ENCODE measurements at places on chromosomes 5 and 9.
A peak's percentile ranks its signal among the peaks of the same experiment; 100 is the strongest.

DNA sequence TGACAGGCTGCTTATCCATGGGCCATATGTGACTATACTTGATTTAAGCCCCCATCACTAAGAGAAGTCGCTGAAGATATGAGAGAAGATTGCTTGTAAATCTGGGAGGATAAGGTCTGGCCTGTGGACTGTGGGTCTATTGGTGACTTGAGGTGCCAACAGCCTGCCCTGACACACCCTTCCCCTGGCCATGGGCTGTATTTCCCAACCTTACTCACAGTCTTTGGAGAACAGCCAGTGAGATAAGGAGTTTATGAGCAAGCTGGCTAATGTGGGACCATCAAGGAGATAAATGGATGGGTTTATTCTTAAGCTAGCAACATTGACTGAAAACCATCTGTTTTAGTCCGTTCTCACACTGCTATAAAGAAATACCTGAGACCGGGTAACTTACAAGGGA, 231.3 kb downstream of the ZSWIM6 start:
- no peak for DNase-seq

DNA sequence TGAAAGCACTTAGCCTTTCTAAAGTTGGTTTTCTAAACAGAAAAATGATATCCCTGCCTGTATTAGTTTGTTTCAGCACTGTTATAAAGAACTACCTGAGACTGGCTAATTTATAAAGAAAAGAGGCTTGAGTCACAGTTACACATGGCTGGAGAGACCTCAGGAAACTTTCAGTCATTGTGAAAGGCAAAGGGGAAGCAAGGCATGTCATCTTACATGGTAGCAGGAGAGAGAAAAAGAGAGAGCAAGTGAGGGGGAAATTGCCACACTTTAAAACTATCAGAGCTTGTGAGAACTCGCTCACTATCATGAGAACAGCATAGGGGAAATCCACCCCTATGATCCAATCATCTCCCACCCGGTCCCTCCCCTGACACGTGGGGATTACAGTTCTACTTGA, 64.9 kb downstream of the FAM170A start:
- no peak for DNase-seq

- DNase-seq = no peak
Observed at GRCh38 chr9:86075132-86076109, 23.9 kb downstream of the GOLM1 start.

GRCh38 chr5:143752165-143752850, 59.7 kb upstream of the HMHB1 start:
- no peak for DNase-seq

DNA sequence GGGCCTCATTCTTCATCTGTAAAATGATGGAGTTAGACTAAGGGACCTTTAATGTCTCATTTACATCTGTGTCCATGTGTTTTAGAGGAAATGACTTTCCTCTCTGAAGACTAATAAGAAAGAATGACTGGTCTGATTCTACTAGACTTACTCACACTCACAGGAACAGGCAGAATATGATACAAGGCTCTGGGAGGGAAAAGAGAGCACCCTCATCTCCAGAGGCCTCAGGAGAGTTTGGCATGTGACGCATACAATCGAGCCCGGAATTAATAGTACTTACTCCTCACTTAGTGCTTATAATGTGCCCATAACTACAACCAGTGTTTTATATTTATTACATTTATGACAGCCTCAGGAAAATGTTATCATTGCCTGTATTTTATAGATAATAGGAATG, 608.7 kb downstream of the KCTD16 start:
- no peak for DNase-seq

GRCh38 chr9:131194762-131195161, 69.4 kb downstream of the NUP214 start:
- DNase-seq = no peak

DNA sequence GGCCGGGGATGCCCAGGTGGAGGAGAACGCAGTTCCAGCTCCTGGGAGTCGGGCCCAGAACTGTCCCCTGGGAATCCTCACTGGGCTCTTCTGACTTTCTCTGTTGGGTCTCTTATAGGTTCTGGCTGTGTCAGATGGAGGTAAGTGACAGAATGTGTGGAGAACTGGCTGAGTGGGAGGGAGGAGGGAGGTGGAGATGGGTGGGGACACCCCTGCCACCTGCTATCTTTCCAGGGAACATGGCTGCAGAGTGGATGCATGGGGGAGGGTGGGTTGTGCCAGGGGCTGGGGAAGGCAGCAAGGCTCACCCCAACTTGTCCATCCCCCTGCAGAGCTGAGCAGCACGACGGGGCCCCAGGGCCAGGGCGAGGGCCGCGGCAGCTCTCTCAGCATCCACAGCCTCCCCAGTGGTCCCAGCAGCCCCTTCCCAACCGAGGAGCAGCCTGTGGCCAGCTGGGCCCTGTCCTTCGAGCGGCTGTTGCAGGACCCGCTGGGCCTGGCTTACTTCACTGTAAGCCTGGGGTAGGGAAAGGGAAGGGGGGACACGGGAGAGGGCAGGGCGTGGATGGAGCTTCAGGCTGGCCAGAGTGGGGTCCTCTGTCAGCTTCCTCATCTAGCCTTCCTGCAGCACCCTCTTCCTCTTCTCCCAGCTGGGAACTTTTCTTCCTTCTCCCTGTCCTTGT, 8.3 kb downstream of the RGS14 start:
- DNase-seq = no peak

- no peak for DNase-seq
Observed at GRCh38 chr9:133914442-133915342, 77.4 kb downstream of the VAV2 start.

- DNase-seq = no peak
Observed at GRCh38 chr9:91427873-91428272, 4.2 kb upstream of the NFIL3 start.

DNA sequence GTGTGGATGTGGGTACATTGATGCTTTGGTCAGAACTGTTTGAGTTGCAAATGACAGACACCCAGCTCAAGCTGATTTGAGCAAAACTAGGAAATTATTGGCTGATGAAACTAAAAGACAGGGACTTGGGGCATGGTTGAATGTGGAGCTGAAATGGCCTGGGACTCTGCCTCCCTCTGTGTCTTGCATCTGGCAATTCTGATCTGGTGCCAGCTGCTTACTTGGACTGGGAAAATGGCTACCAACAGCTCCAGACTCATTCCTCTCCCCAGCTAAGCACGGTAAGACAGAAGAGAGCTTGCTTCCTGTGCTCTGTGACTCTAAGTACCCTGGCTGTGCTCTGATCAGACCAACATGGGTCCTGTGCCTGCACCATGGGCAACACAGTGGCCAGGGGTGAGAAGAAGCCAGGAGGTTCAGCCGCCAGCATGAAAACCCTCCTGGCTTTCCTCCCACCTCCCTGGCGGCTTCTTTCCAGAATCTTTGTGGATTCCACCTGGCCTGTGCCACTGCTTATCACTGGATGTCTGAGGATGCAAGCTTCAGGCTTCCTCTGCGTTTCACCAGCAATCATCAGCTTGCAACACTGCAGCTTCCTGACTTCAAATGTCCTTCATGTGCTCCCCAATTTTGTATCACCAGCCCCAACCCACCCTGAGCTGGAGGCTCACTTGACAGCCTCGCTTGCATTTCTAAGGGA, 44.1 kb downstream of the C5orf15 start:
- no peak for DNase-seq

DNA sequence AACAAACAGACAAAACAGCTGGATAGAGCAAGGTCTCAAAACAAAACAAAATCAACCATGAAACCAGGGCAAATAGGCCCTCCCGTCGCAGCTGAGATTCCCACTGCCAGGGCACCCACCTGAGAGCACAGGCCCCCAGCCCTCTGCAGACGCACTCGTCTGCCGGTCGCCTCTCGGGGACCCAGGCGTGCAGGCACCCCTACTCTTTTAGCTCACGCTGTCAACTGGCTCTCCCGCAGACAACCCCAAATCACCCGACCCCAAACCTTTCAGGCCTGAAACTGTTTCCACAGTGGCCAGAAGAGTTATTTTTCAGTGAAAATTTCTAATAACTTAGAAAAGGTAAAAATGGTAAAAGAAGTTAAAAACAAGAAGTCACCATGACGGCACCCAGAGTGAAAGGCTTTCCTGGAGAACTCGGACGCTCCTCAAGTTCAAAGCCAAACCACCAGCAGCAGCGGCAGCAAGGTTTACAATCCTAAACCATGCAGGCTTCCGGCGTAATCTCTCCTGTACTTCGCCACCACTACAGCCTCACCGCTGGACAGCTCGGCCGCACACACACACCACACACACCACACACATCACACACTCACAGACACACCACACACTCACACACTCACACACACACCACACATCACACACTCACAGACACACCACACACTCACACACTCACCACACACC, 1.9 kb upstream of the UBE2QL1 start:
- DNase-seq = no peak

- no peak for DNase-seq
Observed at GRCh38 chr9:98428454-98428853, 173.0 kb upstream of the TBC1D2 start.

- peak; percentile 80 for DNase-seq
Observed at GRCh38 chr9:3525836-3526164, at the start of gene RFX3. Gene RFX3 (minus strand): TSS chr9:3526001. CDS start chr9:3395588, 130,413 bp downstream.

DNA sequence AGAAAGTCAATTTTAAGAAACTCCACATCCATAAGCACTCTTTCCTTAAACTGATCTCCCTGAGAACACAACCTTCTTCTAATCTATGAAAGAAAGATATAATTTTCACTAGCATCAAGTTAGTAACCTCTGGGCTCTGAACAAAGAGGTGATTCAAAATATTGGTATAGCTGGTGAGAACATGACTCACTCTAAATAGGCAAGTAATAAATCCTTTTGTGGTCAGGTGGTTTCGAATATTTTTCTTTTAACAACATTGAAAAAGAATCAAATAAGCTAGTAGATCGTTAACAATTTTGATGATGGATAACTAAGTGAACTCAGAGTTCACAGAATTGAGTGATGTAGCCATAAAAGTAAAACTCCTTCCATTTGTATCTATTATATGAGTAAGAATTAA, 150.6 kb upstream of the IQGAP2 start:
- DNase-seq = no peak

DNA sequence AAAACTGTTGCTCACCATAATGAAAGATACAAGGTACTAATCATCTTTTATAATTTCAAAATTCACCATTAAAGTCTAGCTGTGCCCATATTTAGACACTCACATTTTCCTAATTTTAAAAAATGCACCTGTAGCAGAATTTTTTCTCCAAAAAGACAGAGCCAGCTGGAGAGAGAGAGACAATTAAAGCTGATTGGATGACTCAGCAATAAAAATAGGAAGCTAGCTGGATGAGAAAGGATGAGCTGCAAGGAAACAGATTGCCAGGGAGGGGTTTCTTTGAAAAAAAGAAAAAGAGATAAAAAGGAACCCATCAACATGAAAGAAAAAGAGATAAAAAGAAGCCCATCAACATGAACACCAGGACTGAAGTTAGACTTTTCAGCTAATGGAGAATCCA, 73.8 kb downstream of the HCN1 start:
- DNase-seq = no peak

DNA sequence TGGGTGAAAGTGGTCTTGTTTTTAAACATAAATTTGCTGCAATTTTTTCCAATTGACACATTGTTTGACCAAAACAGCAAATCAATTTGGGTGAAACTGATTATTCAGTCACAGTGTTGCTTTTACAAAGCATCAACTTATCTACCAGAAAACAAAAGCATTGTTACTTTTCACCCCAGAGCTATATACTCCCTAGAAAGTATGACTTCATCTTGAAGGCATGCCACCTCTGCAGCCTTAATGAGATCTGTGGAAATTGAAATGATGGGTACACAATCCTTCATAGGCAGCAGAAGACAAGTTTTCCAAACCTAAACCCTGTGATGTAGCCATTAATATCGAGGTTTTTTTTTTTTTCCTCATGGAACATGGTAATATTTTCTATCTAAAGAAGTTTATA, 615.9 kb downstream of the CHSY3 start:
- no peak for DNase-seq

DNA sequence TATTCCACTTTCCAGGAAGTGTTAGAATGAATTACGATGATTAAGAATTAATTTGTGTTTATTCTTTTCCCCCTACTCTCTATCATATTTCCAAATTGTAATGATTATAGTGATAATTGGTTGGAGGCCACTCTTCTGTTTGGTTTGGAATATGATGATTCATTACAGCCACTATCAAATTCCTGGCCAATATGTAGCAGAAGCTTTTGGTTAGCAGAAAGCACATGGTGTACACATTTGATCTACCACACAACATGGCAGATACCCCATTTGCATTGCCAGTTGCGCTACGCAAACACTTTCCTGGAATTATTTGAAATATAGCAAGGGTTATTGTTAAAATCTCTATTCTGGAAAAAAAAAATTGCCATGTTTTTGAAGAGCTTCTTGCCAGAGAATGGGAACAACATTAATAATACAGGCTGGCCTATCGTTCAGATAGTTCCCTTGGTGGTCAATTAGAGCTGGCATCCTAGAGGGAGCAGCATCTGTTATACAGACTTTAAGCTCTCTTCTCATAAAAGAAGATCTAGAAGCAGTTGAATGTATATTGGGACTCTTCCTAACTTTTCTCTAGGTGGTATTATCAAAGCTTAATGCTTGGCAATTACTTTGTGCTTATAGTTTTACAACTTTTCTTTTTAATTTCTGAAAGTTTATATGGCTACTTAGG, 455.0 kb upstream of the ACTBL2 start:
- DNase-seq = no peak

GRCh38 chr9:16414451-16414850, 456.0 kb downstream of the BNC2 start:
- DNase-seq = no peak

- DNase-seq = no peak
Observed at GRCh38 chr9:109906766-109907382, 126.9 kb downstream of the PALM2AKAP2 start.

- DNase-seq = no peak
Observed at GRCh38 chr5:121174351-121174750, 677.3 kb upstream of the FTMT start.

DNA sequence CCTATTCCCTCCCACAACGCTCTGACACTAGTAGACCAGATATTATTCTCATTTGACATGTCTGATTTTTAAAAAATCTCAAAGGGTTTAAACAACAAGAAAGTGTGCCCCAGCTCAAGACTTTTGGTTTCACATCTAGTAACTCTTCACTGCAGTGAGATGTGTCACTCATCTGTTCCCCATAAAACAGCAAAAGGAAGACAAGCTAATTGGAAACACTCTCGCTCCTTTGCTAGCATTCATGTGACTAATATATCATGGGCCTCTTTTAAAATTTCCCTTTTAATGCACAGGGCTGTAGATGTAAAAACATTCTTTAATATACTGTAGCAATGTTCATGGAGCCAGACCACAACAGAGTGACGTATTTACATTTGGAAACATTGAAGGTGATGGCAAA, 372.6 kb downstream of the ZNF608 start:
- no peak for DNase-seq

GRCh38 chr9:133107961-133108793, 12.9 kb downstream of the RALGDS start:
- DNase-seq = no peak
